Stimulated activated CD8-positive, alpha-beta memory T cell treated with anti-CD3 and anti-CD28 coated beads, Interleukin-2, amount 100 ng/mL, for 1 hour (primary cell): ENCODE measurements at places on chromosomes 1 and 21.

DNA sequence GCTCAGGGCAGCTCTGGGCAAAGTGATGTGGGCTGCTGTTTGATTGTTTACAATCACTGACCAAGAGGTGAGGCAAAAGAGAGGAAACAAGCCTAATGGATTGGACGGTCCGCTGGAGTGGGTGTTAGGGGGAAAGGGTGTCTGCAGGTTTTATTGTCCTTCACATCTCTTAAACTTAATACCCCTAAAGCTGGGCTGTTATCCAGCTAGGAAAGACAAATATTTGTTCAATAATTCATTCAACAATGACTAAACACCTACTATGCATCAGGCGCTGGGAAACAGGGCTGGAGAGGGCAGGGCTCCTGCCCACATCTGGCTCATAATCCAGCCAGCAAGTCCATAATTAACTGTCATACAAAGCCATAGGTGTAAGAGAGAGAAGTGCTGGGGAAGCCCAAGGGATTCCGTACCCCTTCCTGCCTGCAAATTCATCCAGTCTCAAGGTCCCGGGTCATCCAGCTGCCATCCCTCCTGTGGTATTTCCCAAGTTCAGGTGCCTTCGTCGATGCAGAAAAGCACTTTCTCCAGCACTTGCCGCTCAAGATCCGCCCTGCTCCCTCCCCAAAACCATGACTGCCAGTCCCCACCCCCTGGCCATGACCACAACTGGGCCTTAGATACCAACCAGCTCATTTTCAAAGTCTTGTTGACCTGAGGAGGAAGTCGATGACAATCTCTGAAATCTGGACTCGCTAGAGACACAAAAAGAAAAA lies 10.7 kb downstream of the TMEM63A start:
- DNase-seq, result no peak

GRCh38 chr1:114092186-114093062 lies 61.2 kb downstream of the SYT6 start:
- no peak for DNase-seq

DNA sequence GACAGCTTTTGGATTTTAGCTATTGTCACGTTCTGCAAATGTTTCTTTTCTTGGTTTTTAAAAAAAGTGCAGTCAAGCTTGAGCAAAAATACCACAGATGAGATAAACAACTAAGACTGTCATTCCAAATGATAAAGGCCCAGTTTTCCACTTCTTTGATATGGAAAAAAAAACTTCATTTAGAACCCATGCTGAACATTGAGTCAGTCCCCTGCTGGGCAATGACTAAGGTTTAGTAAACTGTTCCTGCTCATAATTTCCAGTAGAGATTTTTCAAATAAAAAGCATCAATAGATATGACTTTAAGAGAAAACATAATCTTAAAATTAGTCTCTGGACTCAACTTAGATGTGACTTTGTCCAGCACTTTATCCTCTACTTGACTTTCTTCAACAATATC lies 167.9 kb upstream of the C8B start:
- DNase-seq, result no peak

GRCh38 chr21:31092832-31093625 lies 54.8 kb upstream of the KRTAP19-8 start:
- DNase-seq, result no peak

DNA sequence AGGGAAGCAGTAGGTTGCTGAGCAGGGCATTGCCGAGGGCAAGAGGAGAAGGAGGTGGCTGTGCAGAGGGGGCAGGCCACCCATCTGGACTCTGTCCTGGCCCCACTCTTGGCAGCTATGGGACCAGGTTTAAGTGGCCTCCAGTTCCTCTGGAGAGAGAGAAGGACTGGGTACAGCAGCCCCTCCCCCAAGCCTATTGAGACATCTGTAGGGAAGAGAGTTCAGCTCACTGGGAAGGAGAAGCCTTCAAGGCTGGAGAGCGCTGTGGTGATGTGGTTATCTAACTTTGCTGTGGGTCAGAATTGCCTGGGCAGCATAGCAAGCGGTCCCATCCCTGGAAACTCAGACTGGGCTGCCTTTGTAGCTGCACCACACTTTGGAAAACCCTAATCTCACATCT lies 93.9 kb downstream of the KCNJ15 start:
- no peak for DNase-seq

GRCh38 chr1:119882132-119883049 lies 13.9 kb downstream of the ADAM30 start:
- DNase-seq, result no peak

- no peak for DNase-seq
These were observed at the start of gene CBR3 for GRCh38 chr21:36134803-36135390. Gene CBR3 (plus strand): TSS chr21:36135079. CDS start chr21:36135193, 114 bp downstream.

DNA sequence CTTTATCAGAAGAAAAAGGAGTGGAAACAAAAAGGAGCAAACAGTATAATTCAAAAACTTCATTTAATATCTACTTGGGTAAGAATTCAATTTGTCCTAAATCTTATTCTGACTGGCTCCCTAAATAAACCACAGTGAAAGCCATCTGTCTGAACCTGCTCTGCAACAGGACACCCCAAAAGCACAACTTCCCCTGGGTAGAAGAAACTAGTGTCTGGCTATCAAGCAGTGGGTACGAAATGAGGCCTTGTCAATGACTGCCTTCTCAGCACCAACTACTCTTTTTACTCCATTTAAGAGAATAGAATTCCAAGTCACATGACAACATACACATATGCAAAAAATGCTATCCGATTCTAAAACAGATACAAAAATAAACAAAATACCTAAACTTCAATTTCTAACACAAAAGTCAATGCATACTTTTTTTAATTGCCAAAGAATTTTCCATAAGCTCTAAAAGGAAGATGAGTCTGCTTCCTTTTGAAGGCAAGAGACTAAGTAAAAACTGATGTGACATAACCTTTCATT lies 206.8 kb downstream of the SLC45A1 start:
- no peak for DNase-seq

- no peak for DNase-seq
These were observed 36.1 kb downstream of the ELAPOR1 start for GRCh38 chr1:109149874-109150601.

DNA sequence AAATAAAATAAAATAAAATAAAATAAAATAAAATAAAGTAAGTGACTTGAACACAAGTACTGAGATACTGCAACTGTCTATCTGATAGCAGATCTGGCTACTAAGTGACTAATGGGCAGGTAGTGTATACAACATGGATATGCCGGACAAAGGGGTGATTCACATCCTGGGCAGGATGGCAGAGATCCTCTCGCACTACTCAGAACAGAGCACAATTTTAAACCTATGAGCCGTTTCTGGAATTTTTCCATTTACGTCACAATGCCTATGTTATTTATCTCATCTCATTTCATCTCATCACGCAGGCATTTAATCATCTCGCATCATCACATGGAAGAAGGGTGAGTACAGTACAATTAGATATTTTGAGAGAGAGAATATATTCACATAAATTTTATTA lies 233.3 kb upstream of the COA6 start:
- DNase-seq, result no peak

DNA sequence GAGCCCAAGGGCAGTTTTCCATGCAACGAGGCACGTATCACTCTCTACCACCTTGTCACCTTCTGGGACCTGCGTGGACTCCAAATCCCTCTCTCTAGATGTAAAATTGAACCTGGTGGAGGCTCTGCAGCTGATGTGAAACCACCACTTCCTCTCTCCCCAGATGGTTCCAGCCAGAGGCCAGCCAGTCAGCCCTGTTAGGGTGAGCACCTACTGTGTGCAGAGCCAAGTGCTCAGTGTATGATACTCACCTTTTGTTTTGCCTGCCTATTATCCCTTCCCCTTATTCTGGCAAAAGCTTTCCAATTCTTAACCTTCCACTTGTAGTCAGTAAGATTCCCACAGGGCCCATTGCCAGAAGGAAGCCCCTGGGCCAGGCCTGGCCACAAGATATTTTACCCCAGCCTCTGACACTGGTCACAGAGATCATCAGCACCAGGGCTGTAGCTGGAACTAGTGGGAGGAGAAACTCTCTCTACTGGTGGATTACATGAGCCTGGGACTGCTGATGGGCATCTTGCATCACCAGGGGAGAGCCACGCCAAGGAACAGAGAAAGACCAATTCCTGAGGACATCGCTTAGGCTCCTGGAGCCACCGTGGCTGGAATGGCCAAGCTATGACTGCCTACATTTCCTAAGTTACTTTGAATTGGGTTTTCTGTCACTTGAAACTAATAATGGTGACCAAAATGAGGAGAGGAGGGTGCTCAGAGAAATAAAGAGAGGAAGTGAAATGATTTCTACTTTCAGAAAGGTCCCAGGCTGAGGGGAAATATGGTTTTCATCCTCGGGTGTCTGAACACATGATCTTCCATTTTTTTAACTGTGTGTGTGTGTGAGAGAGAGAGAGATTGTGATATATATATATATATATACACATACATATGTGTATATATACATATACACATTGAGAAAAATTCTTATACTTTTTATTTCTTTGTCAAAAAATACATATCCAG lies 26.6 kb upstream of the RD3 start:
- no peak for DNase-seq

GRCh38 chr1:236541710-236542109 lies 17.9 kb downstream of the LGALS8 start:
- DNase-seq, result no peak

- DNase-seq, result no peak
These were observed 5.2 kb upstream of the CCDC17 start for GRCh38 chr1:45629035-45629434.

DNA sequence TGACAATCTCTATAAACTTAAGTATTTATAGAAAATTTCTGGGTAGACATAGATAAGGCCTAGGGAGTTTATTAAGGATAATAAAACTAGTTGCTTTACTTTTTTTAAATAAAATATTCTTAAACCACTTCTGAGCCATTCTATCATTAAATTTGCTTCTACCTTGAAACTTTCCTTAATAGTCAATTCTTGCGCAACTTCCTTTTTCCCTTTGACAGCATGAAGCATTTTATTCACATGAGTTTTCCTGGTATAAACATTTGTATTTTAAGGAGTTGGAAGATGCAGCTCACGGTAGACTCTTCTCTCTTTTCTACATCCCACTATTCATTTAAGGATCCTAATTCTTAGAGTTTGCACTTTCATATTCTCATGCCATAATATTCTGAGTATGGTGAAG lies 75.8 kb upstream of the DPH5 start:
- no peak for DNase-seq

- no peak for DNase-seq
These were observed 118.0 kb downstream of the KAZN start for GRCh38 chr1:14716474-14716873.

GRCh38 chr21:43006874-43007208 lies 32.5 kb downstream of the PKNOX1 start:
- DNase-seq, result no peak

DNA sequence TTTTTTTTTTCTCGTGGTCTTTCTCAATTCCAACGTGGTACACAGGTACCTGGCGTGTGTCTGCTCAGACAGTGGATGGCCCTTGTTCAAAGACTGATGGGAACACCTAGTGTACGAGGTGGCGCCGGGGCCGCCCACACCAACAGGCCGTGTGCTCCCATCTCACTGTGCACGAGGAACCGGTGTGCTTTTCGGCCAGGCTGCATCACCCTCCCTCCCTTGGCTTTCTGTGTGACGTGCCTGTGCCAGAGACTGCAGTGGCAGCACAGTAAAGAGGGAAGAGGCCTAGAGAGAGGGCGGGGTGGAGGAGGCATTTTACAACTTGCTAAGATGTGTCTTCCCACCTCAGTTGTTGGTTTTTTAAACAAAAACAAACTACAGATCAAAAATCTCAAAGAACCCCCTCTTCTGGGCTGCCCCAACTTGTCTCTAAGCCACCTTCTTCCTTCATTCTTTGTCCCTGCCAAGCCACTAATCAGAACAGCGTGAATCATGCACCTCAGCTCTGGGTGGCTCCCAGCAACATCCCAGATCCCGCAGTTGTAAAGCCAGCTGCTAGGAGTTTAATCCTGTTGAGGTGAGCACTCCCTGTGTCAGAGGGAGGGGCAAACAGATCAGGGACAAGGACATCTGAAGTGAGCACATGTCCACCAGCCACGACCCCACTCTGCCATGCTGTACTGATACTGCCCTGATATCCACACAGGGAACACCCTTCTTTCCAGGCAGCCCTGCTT lies 20.7 kb downstream of the IRF2BP2 start:
- no peak for DNase-seq

DNA sequence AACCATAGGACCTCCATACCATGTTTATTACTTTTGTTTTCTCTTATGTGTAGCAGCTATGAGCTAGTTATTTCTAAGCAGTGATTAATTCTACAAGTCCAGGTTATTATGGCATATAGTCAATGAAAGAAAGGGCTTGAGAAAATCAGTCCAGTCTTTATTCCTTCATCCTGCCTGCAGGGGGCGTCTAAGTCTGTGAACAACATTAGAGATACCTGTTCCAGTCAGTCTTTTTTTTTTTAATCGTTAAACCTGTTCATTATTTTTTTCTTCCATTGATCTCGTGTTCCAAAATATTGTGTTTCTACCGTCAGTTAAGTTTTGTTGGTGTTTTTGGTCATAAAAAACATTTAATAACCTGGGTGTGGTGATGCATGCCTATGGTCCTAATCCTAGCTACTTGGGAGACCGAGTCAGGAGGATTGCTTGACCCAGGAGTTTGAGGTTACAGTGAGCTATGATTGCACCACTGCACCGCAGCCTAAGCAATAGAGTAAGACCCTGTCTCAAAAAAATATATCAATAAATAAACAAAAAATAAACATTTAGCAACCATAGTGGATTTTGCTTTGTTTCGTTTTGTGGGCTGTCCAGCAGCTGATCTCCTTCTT lies 29.4 kb upstream of the CD2 start:
- DNase-seq, result peak; percentile 67

GRCh38 chr1:183913567-183913993 lies 108.7 kb downstream of the RGL1 start:
- DNase-seq, result no peak

DNA sequence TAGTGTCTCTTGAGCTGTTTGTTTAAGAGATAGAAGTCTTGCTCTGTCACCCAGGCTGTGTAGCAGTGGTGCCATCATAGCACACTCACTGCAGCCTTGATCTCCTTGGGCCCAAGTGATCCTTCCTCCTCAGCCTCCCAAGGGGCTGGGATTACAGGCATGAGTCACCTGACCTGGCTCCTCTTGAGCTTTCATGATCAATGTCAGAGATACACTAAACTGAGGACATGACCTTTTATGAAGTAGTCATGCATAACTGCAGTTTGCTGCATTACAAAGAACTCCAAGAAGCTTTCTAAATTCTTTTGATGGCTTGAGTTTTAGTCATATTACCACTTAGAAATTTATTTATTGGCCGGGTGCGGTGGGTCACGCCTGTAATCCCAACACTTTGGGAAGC lies 77.7 kb downstream of the CC2D1B start:
- DNase-seq, result no peak

- DNase-seq, result no peak
These were observed 96.1 kb downstream of the LACTBL1 start for GRCh38 chr1:22876359-22877111.

- no peak for DNase-seq
These were observed 6.8 kb upstream of the CLDN8 start for GRCh38 chr21:30222724-30223123.

DNA sequence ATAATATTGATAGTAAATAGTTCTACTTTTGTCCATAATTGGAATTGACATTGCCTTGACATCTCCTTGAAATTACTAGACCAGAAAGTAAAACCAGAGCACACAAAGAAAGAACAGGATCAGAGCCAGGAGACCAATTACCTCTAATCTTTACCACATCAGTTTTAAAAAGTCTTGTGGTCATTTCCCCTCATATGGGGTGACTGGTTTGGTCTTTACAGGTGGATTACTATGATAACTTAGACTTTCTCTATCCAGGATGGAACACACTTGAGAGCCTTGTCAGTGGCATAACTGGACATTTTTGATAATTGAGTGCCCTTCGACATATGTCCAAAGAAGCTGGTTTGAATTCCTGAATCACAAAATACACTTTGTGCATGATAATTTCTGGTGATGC lies 1148.1 kb upstream of the NCAM2 start:
- DNase-seq, result no peak
